ENCODE measurements at places on chromosomes 5 and 9.

GRCh38 chr5:149857499-149857898, 87.1 kb downstream of the PDE6A start:
- no peak for DNase-seq

DNA sequence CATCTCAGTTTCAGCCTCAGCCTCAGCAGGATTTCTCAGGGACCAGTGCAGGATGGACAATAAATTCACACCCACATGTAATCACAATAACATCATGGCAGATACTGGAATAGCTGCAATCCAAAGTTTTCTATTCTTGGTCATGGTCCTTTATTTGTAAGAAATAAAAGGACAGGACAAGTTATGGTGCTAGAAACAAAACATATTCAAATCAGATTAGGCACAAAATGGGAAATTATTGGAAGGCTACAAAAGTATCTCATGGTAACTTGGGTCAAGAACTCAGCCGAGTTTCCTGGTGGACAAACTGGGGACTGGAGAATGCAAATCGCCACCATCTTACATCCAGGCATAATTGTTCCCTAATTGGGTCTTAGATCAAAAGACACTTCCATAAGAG, 1768.2 kb upstream of the WWC1 start:
- no peak for DNase-seq

- no peak for DNase-seq
Observed at GRCh38 chr9:137676998-137677397, 58.2 kb downstream of the EHMT1 start.

GRCh38 chr5:40594811-40595210, 84.9 kb upstream of the PTGER4 start:
- no peak for DNase-seq

DNA sequence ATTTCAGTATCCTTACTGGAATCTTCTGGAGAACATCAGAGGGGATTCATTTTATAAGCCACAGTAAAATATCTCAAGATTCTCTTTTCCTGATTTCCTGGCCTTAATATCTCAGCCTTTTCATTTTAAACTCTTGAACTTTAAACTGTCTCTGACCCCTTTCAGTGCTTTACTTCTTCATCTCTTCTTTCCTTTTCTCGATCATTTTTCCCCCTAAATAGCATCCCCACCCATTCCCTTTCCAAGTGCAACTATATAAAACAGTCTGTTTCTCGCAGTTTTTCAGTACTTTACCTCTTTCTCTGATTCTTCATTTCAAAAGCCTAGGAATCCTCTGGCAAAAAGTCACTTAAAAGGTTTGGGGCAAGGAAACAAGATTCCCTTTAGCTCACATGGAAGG, 80.5 kb downstream of the PALM2AKAP2 start:
- DNase-seq, result no peak

DNA sequence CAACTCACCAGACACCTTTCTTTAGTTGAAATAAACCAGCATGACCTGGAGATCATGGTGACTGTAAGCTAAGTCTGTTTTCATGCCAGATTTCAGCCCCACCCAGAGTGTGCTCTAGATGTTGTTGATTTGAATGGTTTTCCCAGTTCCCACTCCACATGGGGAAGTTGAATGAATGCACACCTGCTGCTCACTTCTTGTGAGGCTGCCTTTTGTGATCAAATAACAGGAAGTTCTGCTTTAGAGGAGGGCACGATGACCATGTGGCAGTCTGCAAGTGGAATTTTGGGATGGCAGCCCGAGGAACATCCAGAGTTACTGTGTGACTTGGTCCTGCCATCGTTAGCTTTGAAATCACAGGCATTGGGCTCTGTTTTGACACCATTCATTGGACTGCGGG, 18.7 kb downstream of the SLC46A2 start:
- DNase-seq, result no peak

- DNase-seq, result no peak
Observed at GRCh38 chr5:126806-127205, 34.8 kb downstream of the PLEKHG4B start.

DNA sequence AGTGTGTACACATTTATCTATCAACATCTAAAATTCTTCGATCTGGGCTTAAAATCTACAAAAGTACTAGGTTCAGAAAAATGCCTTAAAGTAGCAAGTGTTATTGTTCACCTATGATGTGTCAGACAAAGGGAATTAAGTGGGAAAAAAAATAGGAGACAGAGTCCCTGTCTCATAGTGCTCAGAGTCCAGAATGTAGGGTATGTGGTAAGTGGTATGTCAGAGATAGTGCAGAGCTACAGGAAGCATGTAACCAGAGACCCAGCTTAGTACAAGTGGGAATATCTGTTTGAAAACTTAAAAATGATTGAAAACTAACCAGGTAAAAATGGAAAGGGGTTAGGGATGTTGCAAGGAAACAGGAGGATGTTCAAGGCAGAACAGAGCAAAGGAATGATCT, 482.8 kb downstream of the ELAVL2 start:
- DNase-seq, result no peak
